ENCODE measurements at places on chromosomes 1 and 21.

DNA sequence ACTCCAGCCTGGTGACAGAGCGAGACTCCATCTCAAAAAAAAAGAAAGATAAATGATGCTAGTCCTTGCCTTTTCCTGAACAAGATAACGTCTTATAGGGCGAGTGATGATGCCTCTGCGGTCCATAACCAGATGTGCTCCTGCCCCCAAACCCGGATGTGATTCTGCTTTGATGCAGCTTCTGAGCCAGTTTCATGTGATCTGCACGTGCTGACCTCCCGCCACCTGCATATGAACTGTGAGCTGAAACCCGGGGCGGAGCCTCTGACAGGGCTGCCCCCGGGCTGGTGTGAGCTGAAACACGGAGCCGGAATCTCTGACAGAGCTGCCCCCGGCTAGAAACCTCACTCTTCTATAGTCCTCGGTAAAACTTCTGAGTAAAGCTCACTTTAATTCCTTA is 1.3 kb downstream of the KRTAP12-4 start:
- DNase-seq, result no peak

GRCh38 chr1:245441689-245442088 is 286.9 kb downstream of the KIF26B start:
- no peak for DNase-seq

DNA sequence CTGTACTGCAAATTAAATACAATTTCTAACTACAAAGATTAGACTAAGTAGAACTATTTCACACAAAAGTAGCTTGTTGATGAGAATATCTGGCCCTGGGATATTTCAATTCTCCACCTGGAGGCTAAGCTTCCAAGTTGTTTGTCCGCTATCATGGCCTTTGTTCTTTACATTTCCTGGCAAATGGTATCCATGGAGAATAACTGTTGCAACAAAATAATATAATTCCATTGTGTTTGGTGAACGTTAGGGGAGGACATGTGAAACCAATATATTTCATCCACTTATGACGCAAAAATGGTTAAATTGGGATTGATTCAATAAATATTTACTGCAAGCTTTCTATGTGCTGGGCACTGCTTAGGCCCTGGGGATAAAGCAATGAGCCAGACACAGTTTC is 565.4 kb downstream of the PTPRC start:
- DNase-seq, result no peak

- DNase-seq, result no peak
Measured at GRCh38 chr1:23745515-23745914, 2.2 kb downstream of the ELOA start.

- no peak for DNase-seq
Measured at GRCh38 chr1:171641076-171641864, 11.2 kb downstream of the MYOC start.

DNA sequence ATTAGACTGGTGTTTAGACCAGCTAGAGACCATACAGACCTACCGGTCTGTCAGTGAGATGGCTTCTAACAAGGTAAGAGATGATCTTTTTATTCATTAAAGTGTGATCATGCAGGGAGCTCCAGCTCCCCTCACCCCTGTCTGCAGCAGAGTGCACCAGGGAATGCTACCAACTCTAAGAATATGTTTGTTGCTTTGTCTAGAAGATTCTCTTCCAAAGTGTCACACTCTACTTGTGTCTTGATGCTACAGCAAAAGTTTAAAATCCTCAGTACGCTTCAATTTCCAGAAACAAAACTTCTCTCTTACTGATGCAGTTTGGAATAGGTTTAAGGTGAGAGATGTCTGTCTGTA is 201.4 kb upstream of the SGIP1 start:
- DNase-seq, result no peak

DNA sequence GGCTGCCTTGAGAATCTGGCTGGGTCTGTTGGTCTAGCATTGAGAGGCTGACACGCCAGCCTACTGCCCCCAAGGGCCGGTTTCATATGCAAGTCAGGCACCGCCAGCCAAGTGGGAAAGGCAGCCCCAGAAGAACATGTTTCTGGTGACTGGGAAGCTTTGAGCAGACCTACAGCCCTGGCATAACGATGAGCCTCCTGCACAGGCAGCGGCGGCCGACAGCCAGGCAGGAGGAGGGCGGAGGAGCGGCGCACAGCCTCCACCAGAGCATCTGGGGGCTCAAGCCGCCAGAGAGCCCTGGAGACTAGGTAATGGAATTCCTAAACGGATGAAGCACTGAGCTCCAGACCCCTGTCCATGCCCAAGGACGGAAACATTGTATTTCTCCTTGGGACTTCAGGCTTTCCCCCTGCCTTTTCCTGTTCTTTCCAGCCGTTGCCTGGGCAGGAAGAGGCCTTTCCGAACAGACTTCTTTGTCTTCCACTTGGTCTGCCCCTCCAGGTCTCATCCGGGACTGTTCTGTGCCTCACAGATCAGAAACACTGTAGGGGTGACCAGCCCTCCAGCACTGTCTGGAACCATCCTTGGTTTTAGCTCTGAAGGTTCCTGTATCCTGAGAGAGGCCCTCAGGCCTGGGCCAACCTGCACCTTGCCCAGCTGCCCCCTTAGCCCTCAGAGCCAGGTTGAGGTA is 59.5 kb downstream of the IRF2BP2 start:
- DNase-seq, result no peak

GRCh38 chr1:162951553-162952315 is 90.8 kb upstream of the CCDC190 start:
- DNase-seq, result no peak

DNA sequence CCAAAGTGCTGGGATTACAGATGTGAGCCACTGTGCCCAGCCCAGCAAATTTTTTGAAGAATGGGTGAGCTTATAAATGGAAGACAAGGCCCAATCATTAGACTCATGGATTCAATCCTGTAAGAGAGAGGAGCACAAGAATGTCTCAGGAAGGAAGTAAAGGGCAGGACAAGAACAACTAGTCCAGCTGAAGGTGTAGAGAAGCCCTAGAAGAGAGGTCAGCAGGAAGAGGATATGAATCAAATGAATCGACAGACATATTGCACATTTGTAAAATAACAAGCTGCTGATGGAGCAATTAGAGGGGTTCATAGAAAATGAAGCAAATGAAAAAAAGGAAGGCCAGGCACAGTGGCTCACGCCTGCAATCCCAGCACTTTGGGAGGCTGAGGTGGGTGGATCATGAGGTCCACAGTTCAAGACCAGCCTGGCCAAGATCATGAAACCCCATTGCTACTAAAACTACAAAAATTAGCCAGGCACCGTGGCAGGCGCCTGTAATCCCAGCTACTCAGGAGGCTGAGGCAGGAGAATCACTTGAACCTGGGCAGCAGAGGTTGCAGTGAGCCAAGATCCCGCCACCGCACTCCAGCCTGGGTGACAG is 74.9 kb downstream of the MIS18A start:
- no peak for DNase-seq

GRCh38 chr1:34444516-34444915 is 267.8 kb downstream of the C1orf94 start:
- no peak for DNase-seq

GRCh38 chr1:42777852-42778251 is 6.9 kb upstream of the TMEM269 start:
- DNase-seq, result no peak

GRCh38 chr1:172272087-172272486 is 148.4 kb upstream of the C1orf105 start:
- no peak for DNase-seq

- no peak for DNase-seq
Measured at GRCh38 chr1:100304921-100305320, 38.9 kb downstream of the RTCA start.

GRCh38 chr1:44013949-44014348 is 17.3 kb downstream of the SLC6A9 start:
- no peak for DNase-seq

- no peak for DNase-seq
Measured at GRCh38 chr1:183194527-183195141, 8.6 kb downstream of the LAMC2 start.

GRCh38 chr1:22329148-22329515 is 122.5 kb upstream of the ZBTB40 start:
- DNase-seq, result no peak

DNA sequence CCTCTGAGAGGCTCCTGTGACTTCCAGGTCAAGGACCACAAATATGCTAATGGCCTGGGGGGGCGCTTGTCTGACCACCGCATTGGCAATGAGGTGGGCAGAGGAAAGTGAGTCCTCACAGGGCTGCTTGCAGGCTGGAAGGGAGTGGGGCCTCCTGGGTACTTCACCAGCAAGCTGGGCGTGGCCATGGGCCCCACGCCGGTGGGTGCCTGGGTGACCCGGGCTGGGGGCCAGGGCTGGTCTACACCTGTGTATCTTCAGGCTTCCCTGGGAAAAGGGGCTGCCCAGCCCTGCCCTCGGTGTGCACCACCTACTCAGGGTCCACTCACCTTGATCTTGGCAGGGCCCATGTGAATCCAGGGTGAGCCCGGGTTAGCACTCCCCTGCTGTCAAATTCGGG is 167.4 kb downstream of the PRDM16 start:
- no peak for DNase-seq

GRCh38 chr1:209570743-209571142 is 12.8 kb upstream of the CAMK1G start:
- DNase-seq, result no peak

- no peak for DNase-seq
Measured at GRCh38 chr1:109438798-109439297, 12.6 kb upstream of the PSMA5 start.

DNA sequence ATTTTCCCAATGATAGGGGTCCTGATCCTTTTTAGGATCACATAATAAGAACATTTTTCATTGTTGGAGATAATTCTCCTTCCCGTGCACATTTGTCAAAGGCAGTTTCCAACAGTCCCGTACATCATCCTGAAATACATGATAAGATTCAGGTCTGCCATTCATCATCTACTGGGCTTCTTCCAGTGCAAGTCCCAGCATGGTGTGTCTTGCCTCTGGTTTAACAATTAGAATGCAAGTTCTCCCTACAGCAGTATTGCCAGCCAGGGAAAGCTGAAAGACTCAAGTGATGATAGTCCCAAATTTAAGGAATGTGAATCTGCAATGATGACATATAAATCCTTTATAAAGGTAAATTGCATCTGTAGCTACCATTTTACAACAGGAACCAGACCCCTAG is 146.2 kb downstream of the DAB1 start:
- no peak for DNase-seq

- no peak for DNase-seq
Measured at GRCh38 chr1:161200421-161200991, 1.7 kb upstream of the ADAMTS4 start.

GRCh38 chr1:206766251-206766856 is 4.2 kb upstream of the IL19 start:
- DNase-seq, result no peak

DNA sequence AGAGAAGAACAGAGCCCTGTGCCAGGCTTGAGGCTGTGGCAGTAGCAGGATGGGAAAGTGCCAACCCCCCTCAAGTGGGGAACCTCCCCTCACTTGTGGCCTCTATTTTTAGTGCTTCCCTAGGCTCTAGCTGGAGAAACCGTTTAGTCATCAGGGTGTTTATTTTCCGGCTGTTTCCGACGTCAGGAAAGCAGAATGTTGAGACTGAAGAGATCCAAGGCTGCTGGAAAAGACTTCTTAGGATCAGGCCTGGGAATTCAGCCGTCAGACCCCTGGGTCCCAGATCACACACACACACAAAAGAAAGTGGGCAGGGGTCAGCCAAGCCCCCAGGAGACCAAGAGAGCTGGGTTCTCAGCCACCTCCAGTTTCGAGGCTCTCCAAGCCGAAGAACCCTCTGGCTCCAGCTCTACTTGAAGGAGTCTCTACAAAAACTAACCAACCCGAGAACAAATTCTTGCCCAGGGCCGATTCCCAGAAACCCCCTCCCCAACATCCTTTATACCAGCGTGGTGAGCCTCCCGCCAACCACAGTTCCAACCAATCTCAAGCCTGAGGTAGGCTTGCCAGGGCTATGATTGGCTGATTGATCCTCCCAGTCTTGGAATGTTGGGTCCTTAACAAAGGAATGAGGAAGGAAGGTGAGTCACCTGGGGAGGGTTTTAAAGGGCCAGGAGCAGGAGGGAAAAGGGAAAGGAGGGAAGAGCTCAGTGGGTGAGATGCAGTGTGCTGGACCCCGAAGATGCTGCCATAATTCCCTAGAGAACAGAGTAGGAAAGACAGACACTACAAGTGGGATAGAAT is 2.5 kb upstream of the MEF2D start:
- no peak for DNase-seq

DNA sequence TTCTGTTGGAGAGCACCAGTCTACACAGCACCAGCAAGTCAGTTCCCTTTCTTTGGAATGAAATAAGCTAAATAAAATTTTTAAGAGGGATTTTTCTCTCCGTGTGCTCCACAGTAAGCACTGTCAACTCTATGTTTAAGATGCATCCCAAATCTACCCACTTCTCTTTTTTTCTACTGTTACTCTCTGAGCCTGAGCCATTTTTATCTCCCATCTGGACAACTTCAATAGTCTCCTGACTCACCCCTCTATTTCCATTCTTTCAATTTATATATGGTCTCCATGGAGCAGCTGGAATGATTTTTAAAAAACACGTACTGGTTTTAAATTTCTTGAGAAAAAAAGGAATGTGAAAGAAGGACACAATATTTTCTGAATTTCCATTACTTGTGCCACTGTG is 24.7 kb upstream of the CCT8 start:
- no peak for DNase-seq

DNA sequence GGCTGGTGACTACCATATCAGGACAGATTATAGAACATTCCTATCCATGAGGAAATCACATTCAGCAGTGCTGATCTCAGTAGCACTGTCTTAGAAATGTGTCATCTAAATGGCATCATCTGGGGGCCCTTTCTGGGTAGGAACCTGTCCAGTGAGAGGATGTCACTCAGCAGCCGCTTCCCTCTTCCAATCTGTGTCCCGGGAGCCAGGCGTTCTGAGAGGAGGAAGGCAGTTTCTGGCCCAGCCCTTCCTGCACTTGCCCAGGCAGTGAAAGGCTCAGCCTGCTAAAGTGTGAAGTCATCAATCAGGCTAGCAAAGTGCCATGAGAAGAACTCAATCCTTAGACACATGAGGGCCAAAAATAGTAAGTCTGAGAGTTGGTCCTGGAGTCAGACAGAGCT is 25.6 kb downstream of the RAB4A start:
- no peak for DNase-seq

DNA sequence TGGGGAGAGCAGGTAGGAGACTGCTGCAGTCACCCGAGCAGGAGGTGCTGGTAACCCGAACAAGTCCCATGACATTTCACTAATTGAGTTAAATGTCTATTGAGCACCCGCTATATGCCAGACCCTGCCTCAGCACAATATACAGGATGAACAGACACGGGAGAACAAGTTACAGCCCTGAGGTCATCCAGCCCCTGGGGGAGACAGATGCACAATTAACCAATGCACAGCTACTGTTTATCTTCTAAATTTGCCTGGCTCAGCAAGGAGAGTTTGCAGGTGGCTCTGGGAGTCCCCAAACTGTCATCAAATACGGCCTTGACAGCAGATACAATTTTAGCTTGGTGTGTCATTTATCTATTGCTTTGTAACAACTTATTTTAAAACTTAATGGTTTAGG is 18.1 kb downstream of the CITED4 start:
- peak; percentile 88 for DNase-seq

All from NCI-H1436 (cell line).